Retinal pigment epithelial cell (primary cell): ENCODE measurements at places on chromosomes 1 and 21.
A peak's percentile ranks its signal among the peaks of the same experiment; 100 is the strongest.

GRCh38 chr1:204151552-204152309 lies at the start of gene ETNK2:
TSS of gene ETNK2 (minus strand) at chr1:204152044. CDS start at chr1:204151852, 192 bp downstream.
- no peak for DNase-seq

DNA sequence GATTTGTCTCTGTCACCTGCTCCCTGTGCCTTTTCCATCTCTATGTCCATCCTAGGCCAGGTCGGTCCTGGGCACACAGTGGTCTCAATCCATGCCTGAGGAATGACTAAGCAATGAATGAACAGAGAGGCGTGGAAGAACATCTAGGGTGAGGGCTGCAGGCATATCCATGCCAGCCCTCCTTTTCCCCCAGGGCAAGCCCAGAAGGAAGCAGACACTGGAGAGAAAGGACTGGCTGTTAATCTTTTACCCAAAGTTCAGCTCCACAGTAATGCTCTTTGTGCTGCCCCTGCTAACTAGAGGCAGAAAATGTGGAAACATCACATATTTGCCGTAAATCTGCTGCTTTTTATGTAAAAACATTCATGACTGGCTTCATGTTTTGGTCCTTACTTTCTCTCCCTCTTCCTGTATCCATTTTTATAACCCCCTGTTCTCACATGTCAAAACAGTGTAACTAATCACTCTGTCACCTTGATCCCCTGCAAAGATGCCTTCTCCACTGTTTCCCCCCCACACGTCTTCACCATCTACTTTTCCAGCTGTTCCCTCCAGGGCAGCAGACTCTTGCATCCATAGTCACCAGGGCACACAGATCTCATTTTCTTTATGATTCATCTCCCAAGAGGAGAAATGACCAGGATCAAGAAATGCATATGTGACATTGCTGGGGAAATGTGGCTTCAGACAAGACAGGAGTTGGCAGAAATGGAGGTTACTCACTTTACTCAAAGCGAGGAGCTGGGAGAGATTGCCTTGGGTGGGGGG lies 166.4 kb upstream of the PROX1 start:
- DNase-seq, result no peak

DNA sequence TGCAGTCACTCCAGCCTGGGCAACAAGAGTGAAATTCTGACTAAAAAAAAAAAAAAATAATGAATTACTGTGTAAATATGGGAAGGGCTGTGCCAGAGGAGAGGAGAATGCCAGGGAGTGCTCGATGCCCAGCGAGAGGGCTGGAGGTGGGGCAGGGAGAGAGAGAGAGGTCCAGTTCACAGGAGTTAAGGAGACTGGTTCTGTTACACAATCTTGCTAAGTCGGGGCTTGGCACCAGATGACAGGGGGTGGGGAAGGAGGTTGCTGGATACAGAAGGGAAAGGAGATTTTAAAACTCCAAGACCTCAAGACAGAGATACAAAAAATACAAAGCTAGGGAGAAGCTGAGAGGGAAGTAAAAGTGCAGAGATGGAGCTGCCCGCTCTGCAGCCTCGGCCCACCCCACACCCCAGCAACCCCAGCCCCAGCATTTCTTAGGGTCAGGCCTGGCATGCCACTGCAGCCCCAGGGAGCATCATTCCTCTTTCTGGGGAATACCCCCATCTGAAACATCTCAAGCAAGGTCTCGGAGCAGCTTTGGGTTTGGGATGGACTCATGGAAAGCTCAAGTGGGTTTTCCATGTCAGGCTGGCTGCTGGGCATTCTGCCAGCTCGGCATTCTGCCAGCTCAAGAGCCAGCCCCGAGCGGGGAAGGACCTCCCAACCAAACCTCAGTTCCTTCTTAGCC lies 991 bp downstream of the SELENBP1 start:
- no peak for DNase-seq

- DNase-seq, result no peak
Measured at GRCh38 chr1:204867666-204868339, 2.9 kb upstream of the NFASC start.

- DNase-seq, result no peak
Measured at GRCh38 chr1:33854091-33854490, 9.8 kb upstream of the HMGB4 start.

GRCh38 chr1:58038574-58038973 lies 508.0 kb downstream of the OMA1 start:
- DNase-seq, result no peak

GRCh38 chr1:95095833-95096217 lies 21.3 kb upstream of the TLCD4 start:
- DNase-seq, result no peak

GRCh38 chr1:54362881-54363340 lies 43.3 kb downstream of the SSBP3 start:
- no peak for DNase-seq

GRCh38 chr1:35558374-35559316 lies 1.0 kb downstream of the NCDN start:
- DNase-seq, result no peak

GRCh38 chr1:204450461-204451257 lies 39.0 kb upstream of the PPP1R15B start:
- DNase-seq, result no peak

- no peak for DNase-seq
Measured at GRCh38 chr21:14694817-14695216, 148.7 kb upstream of the SAMSN1 start.

DNA sequence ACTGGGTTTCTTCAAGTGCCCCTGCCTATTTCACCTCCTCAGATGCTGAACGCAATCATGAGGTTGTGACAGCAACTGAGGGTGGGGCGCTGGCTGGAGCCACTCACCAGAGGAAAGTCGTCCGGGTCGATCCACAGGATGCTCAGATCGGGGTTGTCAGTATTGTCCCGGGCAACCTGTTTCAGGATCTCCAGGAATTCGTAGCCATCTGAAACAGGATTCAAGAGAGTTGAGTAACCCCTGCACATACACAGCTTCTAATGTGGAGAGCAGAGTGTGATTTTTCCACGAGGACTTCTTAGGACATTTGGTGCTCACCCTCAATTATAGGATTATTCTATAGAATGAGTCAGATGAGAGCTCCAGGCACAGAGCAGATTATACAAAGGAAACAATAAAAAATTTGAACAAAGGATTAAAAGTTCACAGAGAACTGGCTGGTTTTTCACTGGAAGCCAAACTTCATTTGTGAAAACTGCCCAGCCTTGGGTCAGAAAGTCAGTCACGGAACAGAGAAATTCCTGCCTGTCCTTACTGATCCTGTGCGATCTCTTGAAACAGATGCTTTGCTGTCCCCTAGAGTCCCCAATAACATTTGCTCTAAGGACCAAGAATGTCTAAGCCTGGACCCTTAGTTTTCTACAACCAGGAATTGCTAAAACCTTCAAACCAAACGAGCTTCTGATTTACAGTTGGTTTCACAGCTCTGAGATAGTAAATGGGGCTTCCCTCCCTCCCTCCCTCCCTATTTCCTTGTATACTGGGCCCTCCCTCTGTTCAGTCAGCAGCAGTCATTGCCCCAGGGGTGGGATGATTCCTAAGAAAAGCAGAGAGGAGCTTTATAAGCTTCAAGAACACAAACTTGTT lies 63.2 kb downstream of the CASQ2 start:
- DNase-seq, result peak; percentile 17

DNA sequence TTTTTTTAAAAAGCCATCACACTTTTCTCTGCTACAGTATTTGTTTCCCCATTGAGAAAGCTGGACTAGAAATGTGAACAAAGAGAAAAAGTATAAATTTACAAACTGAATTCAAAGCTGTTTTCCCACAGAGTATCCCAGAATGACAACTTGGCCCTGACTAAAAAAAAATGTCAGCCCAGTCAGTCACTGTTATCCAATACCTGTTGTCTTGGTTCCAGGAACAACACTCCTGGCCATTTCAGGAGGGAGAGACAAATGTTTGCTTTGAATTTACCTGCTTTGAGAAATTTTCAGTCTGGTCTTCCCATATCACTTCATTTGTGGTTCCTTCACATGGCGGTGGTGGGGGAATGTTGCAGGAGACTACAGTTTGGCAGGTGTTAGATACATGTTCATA lies 46.2 kb downstream of the COLGALT2 start:
- DNase-seq, result no peak

GRCh38 chr1:214551436-214552173 lies at the start of gene PTPN14:
TSS of gene PTPN14 (minus strand) at chr1:214551602. CDS start at chr1:214464803, 86,799 bp downstream.
- peak; percentile 84 for DNase-seq

- DNase-seq, result no peak
Measured at GRCh38 chr1:222045786-222046185, 303.9 kb upstream of the DUSP10 start.

GRCh38 chr1:12402159-12402673 lies 172.4 kb downstream of the VPS13D start:
- DNase-seq, result no peak

- DNase-seq, result no peak
Measured at GRCh38 chr21:27291006-27291405, 324.1 kb upstream of the ADAMTS5 start.

DNA sequence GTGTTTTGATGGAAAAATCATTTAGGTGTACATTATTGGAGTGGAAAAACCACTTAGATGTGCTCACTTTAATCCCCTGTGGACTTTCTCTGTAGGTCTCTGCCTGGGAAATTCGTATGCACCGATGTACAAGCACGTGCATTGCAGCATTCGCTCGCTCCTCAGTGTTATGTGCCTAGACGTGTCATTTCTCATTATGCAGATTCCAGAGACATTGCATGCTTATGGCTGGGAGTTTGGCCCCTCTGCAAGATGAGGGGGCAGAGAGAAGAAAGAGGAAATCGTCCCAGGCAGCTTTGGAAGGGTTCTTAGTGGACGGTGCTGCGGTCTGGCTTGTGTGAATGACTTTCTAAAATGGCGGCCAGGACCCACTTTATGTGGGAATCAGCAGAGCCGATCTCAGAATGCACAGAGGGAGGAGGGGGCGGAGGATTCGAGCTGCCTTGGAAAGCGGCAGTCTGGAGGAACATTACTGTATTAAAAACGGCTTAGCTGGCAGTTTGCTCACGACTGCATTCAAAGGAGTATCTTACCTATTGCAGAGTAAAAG lies 2.3 kb downstream of the SPEN start:
- DNase-seq, result peak; percentile 45

GRCh38 chr1:86846164-86846647 lies 67.7 kb downstream of the SELENOF start:
- DNase-seq, result peak; percentile 13

DNA sequence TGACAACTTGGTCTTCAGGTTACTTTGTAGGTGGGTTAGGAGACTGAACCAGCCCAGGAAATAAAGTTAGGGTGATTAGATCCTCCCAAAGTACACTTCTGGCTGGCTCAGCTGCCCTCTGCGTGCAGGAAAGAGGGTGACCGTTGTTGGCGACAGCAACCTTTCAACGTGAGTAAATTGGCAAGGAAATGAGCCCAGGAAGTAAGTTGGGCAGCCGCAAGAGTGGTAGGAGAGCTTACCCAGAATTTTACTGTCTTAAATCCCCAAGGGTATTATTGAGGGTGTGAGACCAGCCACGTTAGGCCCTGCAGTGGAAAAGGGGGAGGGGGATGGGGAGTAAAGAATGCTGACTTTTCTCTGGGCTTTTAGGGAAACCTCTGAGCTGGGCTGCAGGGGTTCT lies 1.6 kb downstream of the TENT5C start:
- no peak for DNase-seq

- no peak for DNase-seq
Measured at GRCh38 chr1:50684185-50684584, 260.9 kb upstream of the DMRTA2 start.

GRCh38 chr1:223233019-223233409 lies 90.0 kb upstream of the TLR5 start:
- no peak for DNase-seq

- DNase-seq, result no peak
Measured at GRCh38 chr1:234408757-234409156, 35.5 kb downstream of the COA6 start.

- no peak for DNase-seq
Measured at GRCh38 chr1:203320591-203321272, 15.4 kb downstream of the BTG2 start.

GRCh38 chr1:94746635-94747525 lies 73.3 kb upstream of the SLC44A3 start:
- no peak for DNase-seq

- no peak for DNase-seq
Measured at GRCh38 chr1:241733899-241734298, 81.8 kb downstream of the WDR64 start.

- DNase-seq, result peak; percentile 58
Measured at GRCh38 chr21:35294231-35294898, 245.3 kb upstream of the RUNX1 start.

DNA sequence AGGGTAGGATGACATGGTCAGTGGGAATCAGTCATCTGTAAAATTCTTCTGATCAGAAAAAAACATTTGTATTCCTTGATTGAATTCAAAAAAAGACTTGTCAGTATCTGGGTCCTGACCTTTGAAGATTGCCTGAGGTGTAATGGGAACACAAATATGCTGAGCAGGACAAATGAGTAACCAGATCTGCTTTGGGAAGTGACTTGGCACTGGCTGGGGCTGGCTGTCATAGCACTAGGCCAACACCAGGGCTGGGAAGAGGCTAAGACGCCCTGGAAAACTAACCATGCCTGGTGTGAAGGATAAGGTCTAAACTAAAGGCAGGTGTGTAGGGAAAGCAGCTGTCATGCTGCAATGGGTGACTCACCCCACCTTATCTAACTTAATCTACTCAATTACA lies 452.9 kb upstream of the BEND5 start:
- no peak for DNase-seq

- no peak for DNase-seq
Measured at GRCh38 chr1:87449348-87449963, 120.8 kb downstream of the LMO4 start.

DNA sequence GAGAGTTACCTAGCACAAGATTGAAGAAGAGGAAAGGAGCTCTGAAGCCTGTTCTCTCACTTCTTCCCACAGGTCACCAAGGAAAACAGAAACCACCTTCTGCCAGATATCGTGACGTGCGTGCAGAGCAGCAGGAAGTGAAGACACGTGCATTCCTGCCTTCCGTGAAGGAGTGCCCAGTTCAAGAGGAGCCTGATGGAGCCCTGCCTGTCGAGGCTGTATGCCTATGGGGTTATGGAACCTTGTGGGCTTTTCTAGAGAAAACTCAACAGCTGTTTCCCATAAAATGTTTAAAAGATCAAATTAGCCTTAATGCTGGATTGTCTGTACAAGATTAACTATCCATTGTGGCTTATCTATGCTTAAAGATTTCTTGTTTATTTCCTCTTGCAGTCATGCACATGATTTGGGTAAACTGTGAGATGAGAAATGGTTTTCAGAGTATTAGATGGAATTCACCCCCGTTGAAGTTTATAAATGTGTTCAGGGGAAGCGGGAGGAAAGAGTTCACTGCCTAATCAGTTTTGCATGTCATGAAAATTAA lies 27.8 kb downstream of the NTPCR start:
- DNase-seq, result no peak

DNA sequence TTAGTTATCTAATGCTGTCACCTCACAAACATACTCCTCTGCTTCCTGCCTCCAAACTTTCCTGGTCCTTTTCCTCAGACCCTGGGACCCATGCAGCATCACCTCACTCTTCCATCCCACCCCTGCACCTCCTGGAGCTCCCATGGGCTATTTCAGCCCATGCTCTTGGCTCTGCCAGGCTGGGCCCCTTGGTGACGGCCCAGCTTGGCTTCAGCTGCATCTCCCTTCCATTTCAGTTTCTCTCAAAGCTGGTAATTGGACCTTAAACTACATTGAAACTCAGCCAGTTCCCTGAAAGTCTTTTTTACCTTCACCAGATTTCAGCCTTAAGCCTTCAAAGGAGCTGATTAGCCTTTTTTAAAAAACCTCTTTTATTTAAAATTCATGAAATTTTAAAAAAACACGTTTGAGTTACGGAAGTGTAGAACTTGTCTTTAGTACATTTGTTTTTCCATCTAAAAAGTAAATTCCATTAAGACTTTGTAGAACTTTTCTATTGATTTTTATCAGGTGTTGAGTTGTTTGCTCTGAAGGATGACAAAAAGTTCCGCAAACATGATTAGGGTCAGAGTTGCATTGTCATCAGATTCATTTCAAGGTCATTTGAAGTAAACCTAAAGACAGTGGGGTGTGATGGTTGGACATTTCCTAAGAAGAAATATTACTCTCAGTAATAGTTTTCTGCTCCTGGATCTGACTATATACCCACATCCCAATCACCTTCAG lies 33.5 kb downstream of the AGT start:
- no peak for DNase-seq
